ENCODE measurements at places on chromosomes 3 and 15.

DNA sequence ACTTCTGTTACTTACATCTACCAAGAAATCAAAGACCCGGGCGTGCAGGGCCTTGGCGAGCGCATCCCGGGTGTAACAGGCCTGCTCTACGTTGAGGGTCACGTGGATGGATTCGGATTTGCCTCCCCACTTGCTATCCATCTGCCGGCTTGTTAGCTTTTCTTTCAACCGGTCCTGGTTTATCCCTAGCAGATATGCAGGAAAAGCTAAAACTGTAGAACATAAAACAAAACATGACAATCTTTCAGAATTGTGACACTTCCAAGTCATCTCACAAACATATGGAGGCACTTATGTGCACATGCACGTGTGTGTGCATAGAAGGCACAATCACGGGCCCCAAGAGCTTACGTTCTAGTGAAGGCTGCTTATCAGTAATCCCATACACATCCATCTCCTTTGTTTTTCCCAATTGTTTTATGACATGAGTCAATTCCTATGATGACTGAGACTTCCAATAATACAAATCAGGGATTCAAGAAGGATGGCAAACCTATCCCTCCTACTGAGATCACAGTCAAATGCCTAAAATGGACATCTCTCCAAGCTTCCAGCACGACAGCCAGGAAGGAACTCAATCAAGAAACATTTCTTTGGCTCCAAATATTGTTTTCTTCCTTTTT, 11.3 kb downstream of the LDHAL6B start:
- DNase-seq: no peak

DNA sequence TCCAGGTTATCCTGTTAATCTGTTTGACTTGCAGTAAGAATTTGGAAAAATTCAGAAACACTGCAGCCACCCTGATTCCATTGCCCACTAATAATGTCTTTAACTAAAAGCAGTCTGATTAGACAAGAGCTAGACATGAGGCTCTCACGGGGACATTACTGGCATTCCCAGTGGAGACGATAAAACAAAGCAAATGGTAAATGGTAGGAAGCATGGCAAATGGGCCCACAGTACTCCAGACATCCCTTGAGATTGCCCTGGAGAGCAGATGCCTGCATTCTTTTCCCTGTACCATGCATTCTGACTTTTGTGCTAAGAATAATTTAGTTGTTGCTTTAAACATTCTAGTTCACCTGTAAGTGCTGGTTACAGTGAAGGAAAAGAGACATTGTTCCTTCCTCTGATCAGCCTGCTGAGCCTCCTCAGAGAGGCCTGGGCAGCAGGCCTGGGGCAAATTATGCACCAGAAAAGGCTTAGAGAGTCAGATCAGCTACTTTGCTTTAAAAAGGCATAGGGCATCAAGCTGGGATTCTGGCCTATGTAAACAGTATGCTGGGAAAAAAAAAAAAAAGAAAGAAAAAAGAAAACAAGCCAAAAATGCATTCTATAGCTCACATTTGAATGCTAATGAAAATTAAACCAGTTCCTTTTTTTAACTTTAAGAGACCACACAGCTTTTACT, 204.6 kb downstream of the GABRG3 start:
- DNase-seq: no peak

GRCh38 chr3:105826778-105827634, 41.8 kb downstream of the CBLB start:
- no peak for DNase-seq

- no peak for DNase-seq
Measured at GRCh38 chr3:130341882-130342281, 3.6 kb upstream of the COL6A5 start.

GRCh38 chr3:182892226-182892625, 88.1 kb downstream of the DCUN1D1 start:
- no peak for DNase-seq

- no peak for DNase-seq
Measured at GRCh38 chr3:62242831-62243509, 130.4 kb downstream of the FEZF2 start.

DNA sequence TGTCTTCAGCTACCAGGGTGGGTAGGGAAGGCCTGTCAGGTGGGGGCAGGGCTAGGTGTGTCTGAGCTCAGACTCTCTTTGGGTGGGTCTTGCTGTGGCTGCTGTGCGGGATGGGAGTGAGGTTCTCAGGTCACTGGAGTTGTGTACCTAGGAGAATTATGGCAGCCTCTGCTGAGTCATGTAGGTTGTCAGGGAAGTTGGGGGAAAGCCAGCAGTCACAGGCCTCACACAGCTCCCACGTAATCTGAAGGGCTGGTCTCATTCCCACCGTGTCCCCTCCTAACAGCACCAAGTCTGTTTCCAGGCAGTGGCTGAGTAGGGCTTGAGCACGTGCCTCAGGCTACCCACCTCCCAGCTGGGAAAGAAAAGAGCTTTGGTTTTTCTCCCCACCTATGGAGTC, 67.0 kb downstream of the CHCHD4 start:
- DNase-seq: no peak

- DNase-seq: no peak
Measured at GRCh38 chr3:122076491-122077292, 21.5 kb downstream of the CD86 start.

GRCh38 chr15:65050270-65050669, 5.1 kb downstream of the SLC51B start:
- DNase-seq: no peak

DNA sequence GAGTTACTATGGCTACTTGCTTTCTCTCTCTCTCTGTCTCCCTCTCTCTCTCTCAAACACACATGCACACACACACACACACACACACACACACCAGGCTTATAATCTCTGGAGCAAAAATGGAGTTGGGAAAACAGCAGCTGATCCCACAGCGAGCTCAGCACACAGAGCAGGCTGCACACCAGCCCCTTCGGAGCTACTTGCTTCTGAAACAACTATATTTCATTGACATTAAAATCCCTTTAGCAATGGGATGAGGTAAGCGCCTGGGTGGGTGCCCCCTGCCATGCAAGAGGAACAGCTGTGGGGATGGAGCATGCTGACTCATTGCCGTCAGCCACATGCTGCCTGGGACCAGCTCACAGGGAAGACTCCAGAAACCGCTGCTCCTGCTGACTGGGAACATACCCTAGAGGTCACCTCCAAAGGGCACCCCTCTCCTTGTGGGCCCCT, 45.7 kb downstream of the B3GNT5 start:
- DNase-seq: peak; percentile 63

Measured in AG08396 (cell line).